Testis (tissue), 5 donors: ENCODE measurements at places on chromosomes 3 and 15. TPM values are rescaled to one million over a fixed set of nuclear protein-coding genes. Genes with fewer than 3 reads are reported as not detected.

- no peak for DNase-seq
- H3K4me3 ChIP-seq = no peak overlapping the region
- H3K27ac ChIP-seq = no peak overlapping the region
- H3K4me1 ChIP-seq = peaks cover 21% of the 10 kb centered on the region
- no peaks in the 10 kb centered on the region for H3K27me3 ChIP-seq
- no peaks in the 10 kb centered on the region for H3K36me3 ChIP-seq
These were observed 117.8 kb downstream of the XXYLT1 start for GRCh38 chr3:195153130-195153529.

GRCh38 chr3:29901097-29901496, 620.2 kb downstream of the RBMS3 start:
- no peak overlapping the region for H3K27ac ChIP-seq
- no peaks in the 10 kb centered on the region for H3K27me3 ChIP-seq
- no peak overlapping the region for H3K4me3 ChIP-seq
- H3K36me3 ChIP-seq = no peaks in the 10 kb centered on the region
- peaks cover 5% of the 10 kb centered on the region for H3K4me1 ChIP-seq

Gene GPR87
- total RNA-seq = not detected

GRCh38 chr15:67120009-67120838, 54.8 kb downstream of the SMAD3 start:
- peak overlapping the region; percentile 84 for H3K27ac ChIP-seq
- no peaks in the 10 kb centered on the region for H3K36me3 ChIP-seq
- H3K27me3 ChIP-seq = no peaks in the 10 kb centered on the region
- no peak overlapping the region for H3K4me3 ChIP-seq

DNA sequence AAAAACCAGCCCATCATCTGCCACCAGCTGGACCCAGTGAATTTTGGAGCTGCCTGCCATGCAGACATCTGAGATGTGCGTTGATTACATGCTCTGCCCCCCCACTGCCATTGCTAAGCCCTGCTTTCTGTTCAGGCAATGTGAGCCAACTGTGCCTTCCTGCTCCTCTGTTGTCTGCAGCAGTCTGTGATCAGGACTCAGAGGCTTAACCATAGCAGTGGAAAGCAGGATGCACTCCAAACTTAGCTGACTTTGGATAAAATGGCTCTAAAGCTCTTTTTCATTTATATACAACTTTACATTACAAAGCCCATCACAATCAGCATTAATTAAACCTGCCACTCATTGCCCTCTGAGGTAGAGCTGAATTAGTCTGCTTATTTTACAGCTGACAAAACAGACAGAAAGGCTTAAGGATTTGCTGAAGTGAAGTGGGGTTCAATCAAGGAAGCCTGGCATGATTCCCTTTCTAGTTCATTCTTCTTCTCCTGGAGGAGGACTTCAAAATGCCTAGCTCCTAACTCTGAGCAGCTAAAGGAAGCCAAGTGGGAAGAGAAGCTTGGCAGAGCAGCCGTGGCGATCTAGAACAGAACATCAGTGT, 15.7 kb upstream of the RPS27L start:
- no peak overlapping the region for H3K4me3 ChIP-seq
- no peaks in the 10 kb centered on the region for H3K27me3 ChIP-seq
- H3K36me3 ChIP-seq = no peaks in the 10 kb centered on the region
- no peak for DNase-seq

- H3K36me3 ChIP-seq = no peaks in the 10 kb centered on the region
- H3K4me3 ChIP-seq = peak overlapping the region; percentile 73
- H3K27ac ChIP-seq = peak overlapping the region; percentile 87
- H3K27me3 ChIP-seq = no peaks in the 10 kb centered on the region
- peaks cover 11% of the 10 kb centered on the region for H3K4me1 ChIP-seq
- no peak for DNase-seq
These were observed 387 bp downstream of the GNB4 start for GRCh38 chr3:179450901-179451264.
